ENCODE measurements at places on chromosomes 7 and 10.

DNA sequence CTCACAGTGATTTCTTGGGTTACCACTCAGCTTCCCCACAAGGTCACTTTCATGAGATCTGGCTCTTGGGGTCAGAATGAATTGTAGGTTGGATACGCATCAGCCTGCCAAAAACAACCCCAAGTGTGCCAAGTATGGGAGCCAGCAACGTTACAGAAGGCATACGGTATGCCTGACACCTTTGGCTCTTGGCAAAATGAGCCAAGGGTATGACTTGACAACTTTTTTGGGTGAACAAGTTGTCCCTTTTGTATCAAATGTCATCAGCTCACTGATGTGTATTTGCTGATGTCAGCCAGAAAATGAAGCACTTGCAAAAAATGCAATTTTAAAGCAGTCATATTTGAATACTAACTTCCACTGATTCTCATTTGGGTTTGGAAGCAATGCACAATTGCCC is 168.4 kb downstream of the CACNB2 start:
- DNase-seq, result no peak

DNA sequence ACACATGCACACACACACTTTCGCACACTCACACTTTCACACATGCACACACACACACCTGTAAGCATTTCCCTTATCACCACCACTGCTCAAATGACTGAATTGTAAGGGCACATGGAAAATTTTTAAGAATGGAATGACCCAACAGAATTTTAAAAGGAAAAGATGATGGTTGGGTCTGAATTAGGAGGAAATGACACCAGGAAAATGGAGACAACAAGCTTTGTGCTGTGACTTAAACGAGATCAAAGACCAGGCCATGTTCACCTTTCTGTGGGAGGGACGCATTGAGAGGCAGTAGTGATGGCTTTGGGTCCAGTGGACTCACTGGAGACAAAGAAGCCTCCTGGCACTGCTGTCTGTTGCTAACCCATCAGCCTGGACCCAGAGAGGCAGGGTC is 16.7 kb upstream of the C10orf71 start:
- no peak for DNase-seq

DNA sequence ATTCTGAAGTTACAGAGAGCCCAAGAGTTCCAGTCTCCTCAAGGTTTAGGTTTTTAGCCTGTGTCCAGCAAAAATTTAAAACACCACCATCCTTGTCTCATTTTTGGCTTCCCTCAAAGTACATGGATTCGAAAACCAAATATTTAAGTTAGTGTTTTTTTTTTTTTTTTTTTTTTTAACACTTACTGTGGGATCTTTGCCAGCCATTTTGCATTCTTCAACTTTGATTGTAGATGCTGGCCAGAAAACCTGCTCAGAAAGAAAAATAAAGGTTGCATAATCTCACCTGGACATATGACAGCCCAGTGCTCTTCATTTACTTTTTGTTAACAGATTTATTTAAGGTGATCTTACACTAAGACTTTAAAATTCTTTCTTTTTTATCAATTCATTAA is 91.6 kb downstream of the SEMA3C start:
- DNase-seq, result no peak

- DNase-seq, result no peak
These were observed 17.6 kb downstream of the SLC26A4 start for GRCh38 chr7:107678110-107678753.

GRCh38 chr7:46557295-46557711 is 636.2 kb upstream of the IGFBP3 start:
- peak; percentile 80 for DNase-seq

DNA sequence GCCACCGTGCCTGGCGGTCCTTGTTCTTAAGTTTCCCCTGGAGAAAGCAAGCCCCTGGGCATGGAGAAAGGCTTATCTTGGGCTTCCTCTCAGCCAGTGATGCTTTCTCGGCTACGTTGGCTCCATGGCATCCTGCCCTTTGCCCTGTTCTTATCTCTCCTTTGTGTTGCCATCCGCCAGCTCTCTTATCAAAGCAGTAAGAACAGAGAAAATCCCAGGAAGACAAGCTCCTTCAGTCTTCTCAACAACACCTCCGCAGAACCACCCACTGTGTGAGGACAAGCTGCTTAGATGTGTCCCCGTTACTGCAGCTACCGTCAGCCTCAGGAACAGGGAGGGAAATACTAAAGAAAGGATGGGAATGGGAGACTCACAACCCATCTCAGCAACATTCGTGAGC is 3.3 kb downstream of the PLEKHS1 start:
- DNase-seq, result peak; percentile 82

- no peak for DNase-seq
These were observed 161.2 kb downstream of the DNAJB6 start for GRCh38 chr7:157497744-157498651.

GRCh38 chr7:57071-57470 is 135.3 kb upstream of the FAM20C start:
- no peak for DNase-seq

- no peak for DNase-seq
These were observed 73.3 kb upstream of the RHEB start for GRCh38 chr7:151592868-151593486.

- DNase-seq, result no peak
These were observed 744 bp downstream of the TRIP6 start for GRCh38 chr7:100867776-100868485.

GRCh38 chr10:62562101-62562500 is 187.9 kb downstream of the ZNF365 start:
- no peak for DNase-seq

GRCh38 chr7:11911900-11912299 is 79.9 kb upstream of the THSD7A start:
- no peak for DNase-seq

GRCh38 chr10:60798870-60799269 is 20.6 kb downstream of the CDK1 start:
- no peak for DNase-seq

- DNase-seq, result peak; percentile 11
These were observed 101.4 kb downstream of the GPAM start for GRCh38 chr10:112082120-112082519.
